ENCODE measurements at places on chromosomes 1 and 21.

- DNase-seq = no peak
Observed at GRCh38 chr1:209647156-209647555, 5.1 kb downstream of the LAMB3 start.

GRCh38 chr1:213669964-213670691 is 317.6 kb upstream of the PROX1 start:
- no peak for DNase-seq

GRCh38 chr21:43850728-43851295 is 14.2 kb upstream of the AGPAT3 start:
- no peak for DNase-seq

DNA sequence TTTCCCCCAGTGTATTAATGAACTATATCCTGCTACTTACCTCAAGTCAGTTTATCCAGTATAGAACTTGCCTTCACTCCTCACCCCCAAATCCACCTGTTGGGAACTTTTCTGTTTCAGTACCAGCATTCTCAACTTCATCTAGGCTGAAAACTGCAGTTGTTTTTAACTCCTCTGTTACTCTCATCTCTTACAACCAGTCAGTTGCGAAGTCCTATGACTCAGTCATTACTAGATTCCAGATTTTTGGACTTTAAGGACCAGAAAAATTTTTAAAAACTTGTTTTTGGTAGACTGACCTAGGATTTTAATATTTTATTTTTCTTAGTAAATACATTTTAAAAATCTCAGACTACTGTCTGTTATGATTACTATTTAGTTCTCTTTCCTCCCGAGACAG is 8.1 kb downstream of the GNAI3 start:
- DNase-seq = no peak

GRCh38 chr21:44384968-44385367 is 31.5 kb downstream of the TRPM2 start:
- no peak for DNase-seq

- no peak for DNase-seq
Observed at GRCh38 chr21:17441370-17441769, 71.5 kb upstream of the CXADR start.

GRCh38 chr1:97668945-97669344 is 251.9 kb downstream of the DPYD start:
- DNase-seq = no peak

GRCh38 chr1:238681021-238681420 is 705.3 kb upstream of the CHRM3 start:
- DNase-seq = no peak

GRCh38 chr1:166915941-166916340 is 39.9 kb upstream of the TADA1 start:
- no peak for DNase-seq

GRCh38 chr21:34705011-34705410 is 36.2 kb downstream of the CLIC6 start:
- DNase-seq = no peak

DNA sequence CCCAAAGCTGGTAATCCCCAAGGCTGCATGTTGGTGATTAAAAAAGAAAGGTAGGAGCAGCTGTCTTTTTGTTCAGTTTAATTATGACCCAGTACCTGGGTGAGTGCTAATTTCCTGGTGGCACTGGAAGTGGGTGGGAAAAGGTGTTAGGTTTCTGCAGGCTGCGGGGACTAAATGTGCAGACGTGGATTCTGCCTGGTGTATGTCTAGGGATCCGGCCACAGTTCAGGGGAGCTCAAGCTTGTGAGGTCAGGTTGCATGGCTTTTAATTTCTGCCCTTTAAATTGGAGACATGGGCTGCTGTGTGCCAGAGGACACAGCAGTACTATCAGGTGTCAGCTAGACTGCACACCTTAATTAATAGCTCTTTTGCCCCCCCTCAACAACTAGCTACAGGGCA is 20.3 kb upstream of the TBX19 start:
- DNase-seq = no peak

DNA sequence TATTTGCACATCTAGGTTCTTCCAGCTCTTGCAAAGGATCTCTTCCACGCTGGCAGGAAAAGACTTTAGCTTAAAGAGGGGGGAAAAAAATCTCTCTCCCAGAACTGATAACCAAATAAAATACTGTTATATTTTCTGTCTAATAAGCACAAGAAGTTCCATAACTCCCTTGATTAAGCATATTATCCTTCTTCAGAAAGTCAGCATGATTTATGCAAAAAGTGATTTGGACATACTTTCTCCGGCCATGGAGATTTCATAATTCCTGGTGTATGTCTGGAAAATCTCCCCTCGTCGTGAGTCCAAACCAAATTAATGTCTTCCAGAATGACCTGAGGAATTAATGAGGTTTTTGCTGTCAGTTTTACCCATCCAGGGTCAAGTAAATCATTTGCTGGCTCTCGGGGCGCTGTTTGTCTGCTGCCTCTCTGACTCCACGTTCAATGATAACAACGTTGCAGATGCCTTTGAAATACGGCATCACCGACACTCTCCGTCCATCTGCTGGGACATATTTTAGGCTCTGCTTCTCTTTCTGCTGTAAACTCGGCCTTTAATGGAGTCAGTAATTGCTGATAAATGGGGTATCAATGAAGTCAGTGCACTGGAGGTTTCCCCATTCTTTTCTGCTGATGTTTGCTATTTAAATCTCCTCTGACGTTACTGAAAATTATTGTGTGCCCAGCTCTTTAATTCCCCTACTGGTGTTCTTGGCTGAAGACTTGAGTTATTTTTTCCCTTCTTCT is 112.9 kb downstream of the HLX start:
- DNase-seq = no peak

GRCh38 chr1:162020150-162020549 is 3.5 kb downstream of the OLFML2B start:
- DNase-seq = no peak

GRCh38 chr1:36051821-36052220 is 32.1 kb upstream of the TEKT2 start:
- DNase-seq = no peak

- DNase-seq = no peak
Observed at GRCh38 chr1:7013833-7014639, 228.8 kb downstream of the CAMTA1 start.

DNA sequence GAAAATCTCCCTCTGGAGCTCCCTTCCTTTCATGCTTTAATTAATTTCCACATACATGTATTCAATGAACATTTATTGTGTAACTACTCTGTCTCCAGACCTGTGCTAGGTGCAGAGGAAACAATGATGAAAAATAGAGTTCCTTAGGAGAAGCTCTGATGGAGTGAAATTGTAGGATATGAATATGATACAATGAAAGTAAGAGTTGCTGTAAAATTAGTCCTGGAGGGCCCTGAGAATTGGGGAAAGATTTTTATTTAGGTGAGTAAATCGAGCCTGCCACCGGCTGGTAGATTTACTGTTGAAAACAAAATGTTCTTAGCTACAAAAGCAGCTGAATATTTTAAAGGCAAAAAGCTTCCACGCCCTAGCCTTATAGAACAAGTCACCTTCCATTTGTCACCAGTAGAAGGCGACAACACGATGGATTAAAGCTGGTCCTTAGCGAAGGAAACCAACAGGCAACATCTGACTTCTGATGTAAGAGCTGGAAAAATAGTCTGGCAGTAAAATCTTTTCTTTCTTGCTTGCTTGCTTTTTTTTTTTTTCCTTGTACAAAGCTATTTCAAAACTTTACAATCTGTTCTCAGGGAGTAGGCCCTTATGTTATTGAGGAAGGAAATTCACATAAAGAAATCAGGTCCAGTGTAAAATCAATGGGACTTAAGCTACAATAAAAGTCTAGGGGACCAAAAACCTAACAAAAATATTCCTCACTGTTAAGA is 82.0 kb upstream of the ROR1 start:
- no peak for DNase-seq

GRCh38 chr1:42747125-42747524 is 7.1 kb upstream of the CLDN19 start:
- DNase-seq = peak; percentile 13
